Activated naive CD8-positive, alpha-beta T cell treated with anti-CD3 and anti-CD28 coated beads, Interleukin-2, amount 50 U/mL, for 16 hours (primary cell): ENCODE measurements at places on chromosomes 3 and 15.

GRCh38 chr15:74958320-74958907, 1.8 kb upstream of the RPP25 start:
- DNase-seq, result no peak

DNA sequence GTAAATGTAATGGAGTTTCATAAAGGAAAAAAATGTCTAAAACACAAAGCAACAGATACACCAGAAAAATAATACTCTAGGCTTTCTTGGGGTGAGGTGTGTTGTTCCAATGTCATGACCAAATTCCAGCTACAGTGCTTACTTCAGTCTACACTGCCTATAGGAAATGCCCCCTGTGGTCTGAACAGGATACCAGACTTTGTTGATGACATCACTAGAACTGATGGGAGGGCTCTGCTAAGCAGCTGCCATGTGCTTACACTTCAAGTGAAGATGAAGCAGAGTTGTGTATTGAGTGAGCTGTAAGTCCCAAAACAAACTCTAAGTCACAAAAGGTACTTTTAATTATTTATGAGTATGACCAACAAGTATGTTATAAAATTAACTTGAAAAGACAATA, 456.1 kb upstream of the IL12A start:
- no peak for DNase-seq

GRCh38 chr15:43465100-43465499, 27.9 kb downstream of the TP53BP1 start:
- no peak for DNase-seq

- no peak for DNase-seq
Measured at GRCh38 chr3:102796804-102797203, 362.0 kb downstream of the ZPLD1 start.

GRCh38 chr3:197906023-197906849, 43.8 kb upstream of the RPL35A start:
- DNase-seq, result peak; percentile 44

- no peak for DNase-seq
Measured at GRCh38 chr3:192675958-192676649, 51.2 kb downstream of the FGF12 start.

DNA sequence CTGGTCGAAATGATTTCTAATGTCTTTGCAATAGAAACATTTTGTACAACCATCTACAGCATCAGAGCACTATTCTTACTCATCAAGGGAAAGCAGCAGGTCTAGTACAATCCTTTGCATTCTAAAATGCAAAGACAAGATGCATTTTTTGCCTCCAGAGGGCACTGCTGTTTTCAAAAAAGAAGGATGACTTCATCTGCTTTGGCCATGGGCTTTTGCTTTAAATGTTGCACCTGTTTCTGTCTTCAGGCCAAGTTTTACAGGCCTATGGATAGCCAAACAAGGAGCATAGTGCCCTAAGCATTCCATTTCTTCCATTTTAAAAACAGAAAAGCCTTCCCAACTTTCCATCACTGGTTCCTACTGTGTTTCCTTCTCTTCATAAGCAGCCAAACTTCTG, 3.4 kb downstream of the PARP9 start:
- DNase-seq, result no peak

DNA sequence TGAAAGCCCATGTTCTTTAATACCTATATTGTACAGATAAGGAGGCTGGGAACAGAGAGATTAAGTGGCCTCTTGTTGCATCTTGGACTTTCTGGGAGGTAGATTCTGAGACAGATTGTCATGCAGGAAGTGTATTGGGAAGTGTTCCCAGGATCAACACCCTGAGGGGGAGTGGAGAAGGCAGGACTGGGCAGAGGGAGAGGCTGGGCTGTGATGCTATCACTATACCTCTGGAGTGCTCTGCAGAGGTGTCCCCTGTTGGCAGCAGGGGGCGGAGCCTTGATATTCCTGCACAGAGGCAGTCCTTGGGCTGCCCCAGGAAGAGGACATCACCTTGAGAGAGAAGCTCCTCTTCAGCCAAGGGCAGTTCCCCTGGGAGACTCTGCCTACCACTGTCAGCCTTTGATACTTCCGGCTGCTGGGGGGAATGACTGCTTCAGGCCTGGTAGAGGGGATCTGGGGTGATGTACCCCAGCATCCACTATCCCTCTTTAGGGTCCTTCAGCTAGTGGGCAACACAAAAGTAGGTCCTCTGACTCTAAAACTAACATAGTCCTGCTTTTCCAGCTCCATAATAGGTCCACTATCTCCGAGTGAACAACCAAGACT, 97.4 kb upstream of the RNU6-1 start:
- no peak for DNase-seq

GRCh38 chr15:81268881-81269601, 54.9 kb downstream of the STARD5 start:
- no peak for DNase-seq
